ENCODE measurements at places on chromosomes 1 and 21.

DNA sequence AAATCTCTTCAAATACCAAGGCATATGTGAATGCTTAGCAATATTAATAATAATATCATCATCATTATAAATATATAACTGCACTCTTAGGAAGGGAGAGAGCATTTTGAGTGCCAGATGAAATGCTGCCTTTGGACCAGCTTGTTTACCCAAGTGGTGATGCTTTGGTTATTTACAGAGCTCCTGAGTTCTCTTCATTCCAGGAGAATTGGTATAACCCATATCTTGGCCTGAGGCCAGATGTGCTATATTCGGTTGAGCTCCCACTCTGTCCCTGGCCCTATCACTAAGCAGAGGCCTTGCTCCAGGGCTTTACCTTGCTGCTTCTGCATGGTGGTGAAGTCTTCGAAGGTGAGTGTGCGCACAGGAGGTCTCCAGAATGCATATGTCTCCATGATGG, 89.4 kb downstream of the TBX15 start:
- DNase-seq = no peak

DNA sequence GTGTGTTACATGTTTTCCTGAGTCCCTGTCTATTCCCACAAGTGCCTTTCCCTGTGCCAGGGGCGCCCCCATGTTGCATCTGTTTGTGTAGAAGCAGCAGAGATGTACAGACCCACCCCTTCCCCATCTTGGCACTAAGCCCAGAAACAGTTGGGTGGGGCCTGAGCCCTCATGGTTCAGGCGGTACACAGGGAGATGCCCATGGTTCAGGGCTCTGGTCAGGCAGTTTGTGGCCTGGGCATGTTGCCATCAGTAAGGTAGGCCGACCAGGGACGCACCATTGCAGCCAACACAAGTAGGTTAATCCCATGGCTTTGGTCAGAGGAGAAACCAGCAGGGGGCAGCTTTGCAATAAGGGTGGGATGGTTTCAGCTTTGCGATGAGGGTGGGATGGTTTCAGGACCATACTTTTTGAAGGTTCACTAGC, 914 bp upstream of the ADGRB2 start:
- no peak for DNase-seq

- no peak for DNase-seq
Measured at GRCh38 chr1:58402444-58402843, 144.1 kb downstream of the OMA1 start.

- DNase-seq = no peak
Measured at GRCh38 chr1:233904633-233905415, at the start of gene SLC35F3. SLC35F3 (plus strand) TSS chr1:233904676.

- no peak for DNase-seq
Measured at GRCh38 chr1:44648529-44649250, 25.6 kb downstream of the TMEM53 start.

DNA sequence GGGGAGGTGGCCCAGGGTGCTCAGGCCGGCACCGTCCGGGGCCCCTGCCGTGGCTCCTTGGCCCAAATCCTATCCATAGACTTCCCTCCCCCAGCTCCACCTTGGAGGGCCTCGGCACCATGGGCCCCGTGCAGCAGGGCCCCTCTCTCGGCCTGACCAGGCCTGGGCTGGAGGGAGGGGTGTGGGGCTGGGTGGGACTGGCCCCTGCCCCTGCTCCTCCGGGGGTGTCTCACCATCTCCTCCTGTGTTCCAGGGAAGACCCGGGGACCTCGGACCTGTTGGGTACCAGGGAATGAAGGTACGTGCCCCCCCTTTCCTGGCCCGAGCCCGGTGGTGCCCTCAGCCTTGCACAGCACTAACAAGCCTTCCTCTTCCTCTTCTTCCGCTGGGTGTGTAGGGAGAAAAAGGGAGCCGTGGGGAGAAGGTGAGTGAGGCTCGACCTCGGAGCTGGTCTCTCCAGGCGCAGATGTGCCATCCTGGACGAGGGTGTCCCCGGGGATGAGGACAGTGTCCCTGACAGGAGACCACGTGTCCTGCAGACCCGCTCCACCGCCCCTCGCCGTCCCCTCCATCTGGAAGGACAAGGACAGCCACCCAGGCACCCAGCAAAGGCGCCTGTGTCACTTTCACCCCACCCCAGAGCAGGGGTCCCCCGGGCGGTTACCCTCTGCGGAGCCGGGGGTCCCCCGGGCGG, 7.9 kb downstream of the COL6A1 start:
- no peak for DNase-seq

DNA sequence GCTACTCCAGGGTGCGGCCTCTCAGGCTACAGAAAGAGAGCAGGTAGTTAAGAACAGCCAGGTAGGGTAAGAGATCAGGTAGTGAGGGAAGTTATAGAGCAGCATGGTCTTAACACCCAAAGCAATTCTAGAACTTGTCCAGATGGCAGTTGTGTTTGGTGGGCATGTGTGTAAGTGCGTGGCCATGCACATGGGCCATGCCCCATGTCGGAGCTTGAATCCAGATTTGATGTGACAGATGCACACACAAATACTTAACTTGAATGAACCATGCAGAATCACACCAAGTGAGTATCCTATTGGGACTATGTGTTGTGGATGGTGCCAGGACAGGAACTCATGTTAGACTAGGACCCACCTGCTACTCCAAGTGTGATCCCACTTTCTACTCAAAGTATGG, 145.7 kb upstream of the HMGB4 start:
- DNase-seq = no peak

DNA sequence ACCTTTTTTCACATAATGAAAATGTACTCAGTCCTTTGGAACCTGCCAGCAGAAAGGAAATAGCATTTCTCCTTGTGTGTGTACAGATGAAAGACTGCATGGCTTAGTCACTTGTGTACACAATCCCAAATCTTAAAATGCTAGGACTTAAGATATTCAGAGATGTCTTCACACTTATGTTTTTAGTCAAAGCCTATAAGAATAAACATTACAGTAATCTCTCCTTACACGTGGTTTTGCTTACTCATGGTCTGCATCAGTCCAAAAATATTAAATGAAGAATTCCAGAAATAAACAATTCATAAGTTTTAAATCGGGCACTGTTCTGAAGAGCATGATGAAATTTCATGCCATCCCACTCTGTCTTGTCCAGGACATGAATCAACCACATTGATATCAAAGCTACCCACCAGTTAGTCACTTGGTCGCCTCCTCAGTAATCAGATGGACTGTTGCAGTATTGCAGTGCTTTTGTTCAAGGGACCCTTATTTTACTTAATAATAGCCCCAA, 75.7 kb upstream of the RRP15 start:
- no peak for DNase-seq

GRCh38 chr1:45198185-45198584, 8.2 kb downstream of the ZSWIM5 start:
- DNase-seq = no peak

DNA sequence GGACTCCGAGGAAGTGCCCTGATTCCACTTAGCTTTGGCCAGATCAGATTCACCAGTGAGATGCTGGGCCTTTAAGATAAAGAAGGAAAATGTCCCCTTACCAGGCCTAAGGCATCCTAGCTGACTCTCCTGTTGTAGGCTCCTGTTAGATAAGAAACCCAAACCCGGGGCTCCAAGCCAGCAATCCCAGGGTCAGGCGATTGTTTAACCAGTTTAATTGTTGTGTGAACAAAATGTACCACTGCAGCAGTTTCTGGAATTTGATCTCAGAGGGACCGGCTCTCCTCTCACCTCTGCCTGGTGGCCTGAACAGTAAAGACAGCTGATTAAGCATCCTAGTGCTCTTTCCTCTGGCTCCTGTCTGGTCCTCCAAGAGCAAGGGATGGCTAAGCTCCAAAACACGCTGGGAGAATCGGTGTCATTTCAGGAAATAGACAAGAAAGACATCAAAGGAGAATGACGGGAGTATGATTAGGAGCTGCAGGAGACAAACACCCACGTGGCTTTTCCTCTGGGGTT, 9.3 kb upstream of the KLHDC8A start:
- no peak for DNase-seq

DNA sequence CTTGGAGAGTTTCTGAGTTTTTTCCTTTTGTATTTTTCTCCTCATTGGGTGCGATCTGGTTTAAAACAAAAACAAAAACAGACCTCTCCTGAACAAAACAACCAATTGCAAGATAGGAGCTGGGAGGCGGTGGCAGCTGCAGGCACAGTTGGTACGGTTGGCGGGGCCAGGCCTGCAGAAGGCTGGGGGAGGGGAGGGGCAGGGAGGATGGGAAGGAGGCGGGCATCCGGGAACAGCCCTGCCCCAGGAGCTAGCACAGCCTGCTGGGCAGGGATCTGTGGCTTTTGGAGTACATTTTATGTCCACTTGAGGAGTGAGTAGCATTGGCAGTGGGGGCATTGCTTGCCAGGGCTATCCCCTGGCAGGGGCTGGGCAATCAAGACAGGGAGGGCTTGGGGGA, 5.2 kb downstream of the CAPN9 start:
- no peak for DNase-seq

GRCh38 chr1:226603858-226604559, 55.4 kb downstream of the STUM start:
- DNase-seq = no peak

GRCh38 chr21:44466351-44466954, 11.1 kb downstream of the LRRC3 start:
- no peak for DNase-seq

GRCh38 chr1:202283379-202283844, 58.3 kb downstream of the UBE2T start:
- no peak for DNase-seq

All from epithelial cell of proximal tubule (primary cell).